ENCODE measurements at places on chromosomes 16 and 17.

DNA sequence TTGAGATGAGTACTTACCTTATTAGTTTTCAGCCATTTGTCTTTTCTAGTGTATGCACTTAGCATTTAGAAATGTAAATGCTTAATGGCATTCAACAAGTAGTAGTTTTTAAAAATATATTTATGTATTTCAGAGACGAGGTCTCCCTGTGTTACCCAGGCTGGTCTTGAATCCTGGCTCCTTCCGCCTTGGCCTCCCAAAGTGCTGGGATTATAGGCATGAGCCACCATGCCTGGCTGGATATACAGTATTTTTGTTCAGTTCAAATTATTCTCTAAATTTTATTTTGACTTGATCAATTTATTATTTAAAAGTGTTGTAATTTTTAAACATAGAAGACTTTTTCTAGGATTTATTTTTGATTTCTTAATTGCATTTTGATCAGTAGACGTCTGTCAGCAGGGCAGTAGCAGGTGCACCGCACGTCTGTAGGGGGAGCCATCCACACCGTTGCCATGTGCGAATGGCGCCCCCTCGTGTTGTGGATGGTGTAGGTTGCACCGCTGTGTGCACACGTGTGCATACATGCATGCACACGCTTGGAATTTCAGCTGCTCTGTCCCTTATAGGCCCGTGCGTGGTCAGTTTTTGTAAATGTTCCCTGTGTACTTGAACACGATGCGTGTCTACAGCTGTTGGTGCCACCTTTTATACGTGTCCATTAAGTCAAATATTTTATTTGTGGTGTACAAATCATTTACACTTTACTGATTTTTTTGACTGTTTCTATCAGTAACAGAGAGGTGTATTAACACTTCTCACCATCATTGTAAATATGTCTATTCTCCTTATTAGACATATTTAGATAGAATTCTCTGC, 30.6 kb downstream of the RPTOR start:
- DNase-seq: peak; percentile 84

DNA sequence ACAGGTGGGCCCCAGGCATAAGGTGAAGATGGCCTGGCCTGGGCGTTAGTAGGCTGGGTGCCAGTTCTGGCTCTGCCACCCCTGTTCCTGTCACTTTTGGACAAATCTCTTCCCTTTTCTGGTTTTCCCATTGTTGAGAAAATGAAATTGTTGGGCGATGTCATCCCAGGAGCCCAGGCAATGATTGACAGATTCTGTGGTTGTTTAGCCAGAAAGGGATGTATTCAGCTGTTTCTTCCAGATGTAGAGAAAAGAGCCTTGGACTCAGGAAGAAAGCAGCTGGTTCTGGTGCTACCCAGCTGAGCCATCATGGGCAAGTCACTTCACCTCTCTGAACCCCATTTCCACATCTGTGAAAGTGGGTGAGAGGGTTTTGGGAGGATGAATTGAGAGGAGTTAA, 60.1 kb upstream of the MRTFB start:
- DNase-seq: no peak

DNA sequence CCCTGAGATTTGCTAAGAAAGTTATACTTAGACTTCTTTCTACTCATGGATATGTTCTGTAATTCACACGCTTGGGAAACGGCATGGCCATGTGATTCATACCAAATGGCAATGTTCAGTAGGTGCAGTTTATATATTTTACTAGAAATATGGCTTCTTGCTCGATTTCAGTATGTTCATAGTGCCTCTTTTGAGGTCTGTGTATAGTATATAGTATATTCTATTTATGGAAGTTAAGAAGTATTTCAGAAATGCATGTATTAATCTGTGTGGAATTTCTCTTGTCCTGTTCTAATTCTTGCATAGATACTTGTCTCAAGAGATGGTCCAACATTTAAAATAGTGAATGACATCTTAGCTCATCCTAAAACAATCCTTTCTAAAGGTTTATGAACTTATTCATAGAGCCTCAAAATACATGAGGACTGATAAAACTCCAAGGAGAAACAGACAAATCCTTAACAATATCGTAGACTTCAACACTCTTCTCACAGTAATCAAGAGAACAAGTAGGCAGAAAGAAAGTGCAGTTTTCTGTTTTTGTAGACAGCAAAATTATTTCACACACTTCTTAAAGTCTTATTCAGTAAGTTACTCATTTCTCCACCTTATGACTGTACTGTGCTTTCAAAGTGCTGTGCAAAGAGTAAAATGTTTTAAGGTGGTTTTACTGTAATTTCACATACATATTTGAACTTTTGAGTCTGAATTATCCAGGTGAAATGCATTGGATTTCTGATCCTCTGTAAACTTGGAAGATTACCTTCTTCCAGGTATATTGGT, 11.1 kb downstream of the BPTF start:
- DNase-seq: no peak

- peak; percentile 88 for DNase-seq
Measured at GRCh38 chr17:39225959-39226683, 376 bp upstream of the STAC2 start.

DNA sequence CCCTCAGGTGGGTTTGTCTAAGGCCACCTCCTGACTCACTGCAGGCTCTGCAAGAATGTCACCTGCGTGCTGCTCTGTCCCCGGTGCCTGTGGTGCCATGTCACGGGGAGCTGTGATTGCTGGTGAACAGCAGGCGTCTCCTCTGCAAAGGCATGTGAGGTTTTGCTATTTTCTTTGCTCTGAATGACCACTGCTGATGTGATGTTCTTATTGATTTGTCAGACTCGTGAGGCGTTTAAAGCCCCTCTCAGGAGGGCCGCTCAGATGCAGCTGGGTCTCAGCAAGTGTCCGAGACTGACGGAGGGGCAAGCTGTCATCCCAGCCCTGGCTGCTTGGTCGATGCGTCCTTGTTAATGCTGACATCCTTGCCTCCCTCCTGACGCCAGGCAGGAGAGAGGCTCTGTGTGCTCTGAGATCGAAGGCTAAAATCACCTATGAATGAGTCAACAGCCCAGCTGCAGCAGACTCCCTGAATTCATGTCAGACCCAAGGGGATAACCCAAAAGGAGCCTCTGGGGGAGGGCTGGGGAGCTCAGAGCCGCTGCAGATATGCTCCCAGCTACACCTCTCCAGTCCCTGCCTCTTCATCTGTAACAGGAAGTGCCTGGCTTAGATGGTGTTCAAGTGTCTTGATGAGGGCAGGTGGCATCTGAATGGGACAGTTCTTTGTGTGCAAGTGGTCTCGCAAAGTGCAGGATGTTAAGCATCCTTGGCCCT, 11.8 kb upstream of the PEMT start:
- DNase-seq: no peak

DNA sequence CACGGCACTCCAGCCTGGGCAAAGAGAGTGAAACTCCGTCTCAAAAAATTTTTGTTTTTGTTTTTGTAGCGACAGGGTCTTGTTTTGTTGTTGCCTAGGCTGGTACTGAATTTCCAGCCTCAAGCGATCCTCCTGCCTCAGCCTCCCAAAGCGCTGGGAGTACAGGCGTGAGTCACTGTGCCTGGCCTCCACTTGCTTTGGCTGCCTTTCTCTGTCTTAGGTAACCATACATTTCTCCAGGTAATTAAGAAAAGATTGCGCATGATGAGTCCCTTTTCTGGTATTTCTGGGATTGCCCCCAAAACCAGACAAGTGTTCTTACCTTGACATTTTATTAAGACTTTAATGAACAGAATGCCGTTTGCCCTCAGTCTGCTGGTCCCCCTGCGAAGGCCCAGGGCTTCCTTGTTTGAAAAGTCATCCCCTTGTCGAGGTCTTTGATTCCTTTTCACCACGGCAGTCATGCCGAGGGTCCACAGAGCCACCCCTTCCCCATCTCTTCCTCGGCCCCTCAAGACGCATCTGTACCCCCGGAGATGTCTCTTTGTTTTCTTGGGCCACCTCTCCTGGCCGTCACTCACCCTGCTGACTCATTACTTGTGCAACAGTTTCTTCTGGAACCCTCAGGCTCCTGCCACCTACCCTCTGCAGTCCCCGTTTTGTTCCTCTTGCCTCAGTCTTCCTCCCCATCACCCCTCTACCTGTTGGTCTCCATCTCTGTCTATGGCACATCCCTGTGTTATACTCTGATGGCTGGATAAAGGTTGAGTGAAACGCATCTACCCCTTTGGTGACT, 151.0 kb downstream of the SEC14L1 start:
- DNase-seq: no peak

DNA sequence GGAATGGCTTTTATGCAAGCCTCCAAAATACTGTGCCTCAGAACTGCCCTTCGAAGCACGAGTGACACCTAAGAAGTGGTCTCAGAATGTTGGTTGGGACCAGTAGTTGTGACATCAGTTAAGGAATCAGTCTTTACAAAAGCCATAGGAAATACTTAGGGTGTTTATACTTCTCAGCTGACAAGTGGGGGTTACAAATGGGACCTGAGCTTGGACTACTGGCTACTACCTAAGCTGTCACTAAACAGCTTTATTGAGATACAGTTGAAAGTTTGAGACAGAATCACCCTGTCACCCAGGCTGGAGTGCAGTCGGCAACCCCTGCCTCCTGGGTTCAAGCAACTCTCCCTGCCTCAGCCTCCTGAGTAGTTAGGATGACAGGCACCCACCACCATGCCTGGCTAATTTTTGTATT, 5.0 kb downstream of the RPL19 start:
- DNase-seq: no peak

DNA sequence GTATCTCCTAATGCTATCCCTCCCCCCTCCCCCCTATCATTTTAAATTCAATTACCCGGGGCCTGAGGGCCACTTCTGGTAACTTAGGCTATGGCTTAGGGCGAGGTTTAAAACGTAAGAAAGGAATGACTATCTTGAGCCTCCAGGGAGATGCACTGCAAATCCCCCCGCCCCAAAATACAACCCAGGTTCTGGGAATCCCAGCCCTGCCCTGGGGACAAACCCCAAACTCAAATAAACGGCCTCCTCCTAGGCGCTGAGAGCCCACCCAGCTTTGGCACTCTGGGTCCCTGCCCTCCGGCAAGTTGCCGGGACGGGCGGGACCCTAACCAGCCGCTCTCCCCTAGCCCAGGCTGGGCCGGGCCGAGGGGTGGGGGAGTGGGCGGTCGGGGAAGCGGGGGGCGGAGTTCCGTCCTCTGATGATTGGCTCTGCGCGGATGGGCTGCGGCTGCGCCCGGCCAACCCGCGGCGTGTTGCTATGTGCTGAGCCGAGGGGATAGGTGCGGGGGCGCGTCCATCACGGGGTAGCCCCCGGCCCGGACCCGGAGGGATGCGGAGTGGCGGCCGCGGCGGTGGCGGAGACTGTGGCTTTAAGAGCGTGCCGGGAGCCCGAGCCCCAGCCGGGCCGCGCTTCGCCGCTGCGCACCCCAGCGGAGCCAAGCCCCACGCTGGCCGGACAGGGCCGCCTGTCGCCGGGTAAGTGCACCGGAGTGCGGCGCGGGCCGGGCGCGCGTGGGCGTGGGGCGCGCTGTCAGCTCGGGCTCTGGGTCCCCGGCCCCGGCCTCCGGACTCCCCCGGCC, at the start of gene YPEL2:
YPEL2 (plus strand) TSS at position 527 of the 800 bp plus-strand sequence. CDS start 21,755 bp downstream, outside the sequence.
- peak; percentile 96 for DNase-seq

DNA sequence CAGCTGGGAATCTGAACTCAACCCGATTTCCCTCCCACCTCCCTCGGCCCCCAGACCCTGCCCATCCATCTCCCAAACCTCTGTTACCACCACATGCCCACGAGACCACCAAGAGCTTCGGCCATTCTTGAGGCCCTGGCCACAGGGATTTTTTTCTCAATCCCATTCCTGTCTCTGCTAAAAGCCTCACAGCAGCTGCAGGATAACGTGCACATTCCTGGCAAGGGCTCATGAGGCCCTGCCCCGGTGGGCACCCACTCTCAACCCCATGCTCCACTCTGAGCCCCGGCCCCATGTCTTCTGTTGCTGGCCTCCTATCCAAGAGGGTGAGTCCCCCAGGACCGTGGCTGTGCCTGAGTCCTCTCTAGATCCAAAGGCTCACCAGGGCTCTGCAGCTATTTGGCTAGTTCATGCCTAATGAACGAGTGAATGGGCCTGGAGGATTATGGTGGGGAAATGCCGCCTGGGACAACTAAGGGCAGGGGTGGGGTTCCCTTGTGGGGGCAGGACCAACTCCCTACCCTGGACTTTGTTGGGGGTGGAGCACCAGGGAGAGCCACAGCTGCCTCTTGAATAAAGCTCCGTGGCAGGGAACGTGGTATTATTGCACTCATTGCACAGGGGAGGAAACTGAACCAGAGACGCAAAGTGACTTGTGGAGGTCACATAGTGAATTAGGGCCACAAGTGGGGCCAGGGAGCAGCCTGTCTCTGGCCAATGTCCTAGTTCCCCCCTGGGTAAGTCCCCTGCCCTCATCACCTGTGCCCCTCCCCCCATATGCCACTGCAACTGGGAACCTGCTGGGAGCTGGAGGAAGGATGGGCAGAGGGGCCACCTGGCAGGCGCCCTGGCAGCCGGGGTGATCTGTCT, 113.8 kb upstream of the SMURF2 start:
- DNase-seq: no peak

GRCh38 chr17:35676441-35676840, 55.0 kb upstream of the RASL10B start:
- no peak for DNase-seq

Measured in ELF-1 (cell line).